Psoas muscle (tissue), 8 donors: ENCODE measurements at places on chromosomes 6 and 20. TPM values are rescaled to one million over a fixed set of nuclear protein-coding genes. Genes with fewer than 3 reads are reported as not detected.

The PPP1R14C gene
- total RNA-seq, result 13.3 TPM

The NFATC2 gene
- total RNA-seq, result 0.64 TPM

DNA sequence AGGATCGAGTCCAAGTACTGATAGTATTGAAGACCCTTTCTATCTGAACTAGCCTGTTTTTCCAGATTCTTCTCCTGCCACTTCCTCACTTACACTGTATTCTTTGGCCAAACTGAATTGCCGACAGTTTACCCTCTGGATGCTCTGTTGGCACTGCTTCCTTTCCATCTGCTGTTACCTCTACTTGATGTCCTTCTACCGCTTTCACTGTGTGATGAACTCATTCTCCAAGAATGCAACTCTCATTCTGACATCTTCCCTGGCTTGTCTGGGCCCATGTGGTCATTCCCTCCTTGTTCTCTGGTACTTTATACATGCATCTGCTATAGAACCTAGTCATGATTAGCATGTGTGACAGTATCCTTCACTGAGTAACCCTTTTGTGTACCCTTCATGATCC, 16.3 kb downstream of the RPRD1B start:
- peak overlapping the region; percentile 77 for H3K27ac ChIP-seq
- H3K27me3 ChIP-seq, result no peaks in the 10 kb centered on the region

The E2F3 gene
- 8.8 TPM for total RNA-seq

The GDAP1L1 gene
- total RNA-seq, result not detected

The NSFL1C gene
- total RNA-seq, result 99.9 TPM

DNA sequence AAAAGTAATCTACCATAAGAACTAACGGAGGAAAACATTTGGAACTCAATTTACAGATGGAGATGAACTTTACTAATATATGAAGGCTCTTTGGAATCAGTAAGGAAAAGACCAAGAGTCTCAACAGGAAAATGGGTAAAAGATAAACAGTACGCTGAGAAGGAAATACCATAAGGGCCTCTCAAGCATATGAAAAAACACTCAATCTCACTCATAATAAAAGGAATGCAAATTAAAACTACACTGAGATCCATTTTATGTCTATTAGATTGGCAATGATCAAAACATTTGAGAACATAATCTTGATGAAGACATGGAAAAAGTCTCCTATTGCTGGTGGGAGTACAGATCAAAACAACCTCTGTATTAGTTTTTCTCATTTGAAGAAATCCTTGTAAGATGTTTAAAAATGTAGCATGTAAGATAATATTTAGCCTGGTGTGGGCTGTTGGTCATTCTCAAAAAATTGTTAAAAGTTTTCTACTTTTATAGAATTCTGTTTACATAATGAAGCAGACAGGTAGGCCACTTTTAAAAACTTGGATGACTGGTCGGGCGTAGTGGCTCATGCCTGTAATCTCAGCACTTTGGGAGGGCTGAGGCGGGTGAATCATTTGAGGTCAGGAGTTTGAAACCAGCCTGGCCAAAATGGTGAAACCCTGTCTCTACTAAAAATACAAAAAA, 14.5 kb downstream of the REV3L start:
- no peak overlapping the region for H3K4me3 ChIP-seq
- no peak overlapping the region for H3K27ac ChIP-seq
- H3K4me1 ChIP-seq, result peaks cover 47% of the 10 kb centered on the region
- H3K27me3 ChIP-seq, result no peaks in the 10 kb centered on the region

The CD24 gene
- total RNA-seq, result 0.69 TPM

DNA sequence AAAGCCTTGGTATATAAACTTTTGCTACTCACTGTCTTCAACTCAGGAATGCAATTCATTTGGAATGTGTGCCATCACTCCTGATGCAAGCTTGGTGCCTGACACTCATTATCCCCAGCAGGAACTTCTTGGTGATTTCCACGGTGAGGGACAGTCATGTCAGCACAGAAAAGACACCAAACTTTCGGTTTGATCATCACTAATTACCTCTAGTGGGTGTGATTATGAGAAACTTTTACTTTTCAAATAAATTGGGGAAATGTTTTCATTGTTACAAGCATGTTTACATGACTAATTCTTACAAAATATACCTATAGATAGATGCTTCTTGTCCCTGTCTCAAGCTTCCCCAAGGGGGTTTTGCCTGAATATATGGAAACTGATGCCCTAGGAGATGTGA, 40.9 kb downstream of the RPP40 start:
- H3K4me3 ChIP-seq, result no peak overlapping the region
- no peak for DNase-seq
- no peaks in the 10 kb centered on the region for H3K4me1 ChIP-seq
